IgD-negative memory B cell (primary cell): ENCODE measurements at places on chromosomes 7 and 10. TPM values are rescaled to one million over a fixed set of nuclear protein-coding genes. Genes with fewer than 3 reads are reported as not detected.

The TAF3 gene
- polyA plus RNA-seq = 16.2 TPM

The PTPRZ1 gene
- polyA plus RNA-seq = not detected

The WBP1L gene
- 28.8 TPM for polyA plus RNA-seq

The POLL gene
- 16.5 TPM for polyA plus RNA-seq

The ELFN1 gene
- polyA plus RNA-seq = 0.54 TPM

The FBXL13 gene
- polyA plus RNA-seq = 0.15 TPM

The MYO3A gene
- polyA plus RNA-seq = 0.15 TPM

The OR9A2 gene
- not detected for polyA plus RNA-seq

The SFRP4 gene
- polyA plus RNA-seq = not detected

The ADARB2 gene
- not detected for polyA plus RNA-seq

The IDI2 gene
- not detected for polyA plus RNA-seq

The PPP1R3C gene
- not detected for polyA plus RNA-seq

The PRLHR gene
- not detected for polyA plus RNA-seq

The UTF1 gene
- not detected for polyA plus RNA-seq

The PON1 gene
- polyA plus RNA-seq = not detected

The SH2D4B gene
- polyA plus RNA-seq = not detected

The CDK14 gene
- polyA plus RNA-seq = 53.0 TPM
